Iris pigment epithelial cell (primary cell): ENCODE measurements at places on chromosomes 12 and 14.

DNA sequence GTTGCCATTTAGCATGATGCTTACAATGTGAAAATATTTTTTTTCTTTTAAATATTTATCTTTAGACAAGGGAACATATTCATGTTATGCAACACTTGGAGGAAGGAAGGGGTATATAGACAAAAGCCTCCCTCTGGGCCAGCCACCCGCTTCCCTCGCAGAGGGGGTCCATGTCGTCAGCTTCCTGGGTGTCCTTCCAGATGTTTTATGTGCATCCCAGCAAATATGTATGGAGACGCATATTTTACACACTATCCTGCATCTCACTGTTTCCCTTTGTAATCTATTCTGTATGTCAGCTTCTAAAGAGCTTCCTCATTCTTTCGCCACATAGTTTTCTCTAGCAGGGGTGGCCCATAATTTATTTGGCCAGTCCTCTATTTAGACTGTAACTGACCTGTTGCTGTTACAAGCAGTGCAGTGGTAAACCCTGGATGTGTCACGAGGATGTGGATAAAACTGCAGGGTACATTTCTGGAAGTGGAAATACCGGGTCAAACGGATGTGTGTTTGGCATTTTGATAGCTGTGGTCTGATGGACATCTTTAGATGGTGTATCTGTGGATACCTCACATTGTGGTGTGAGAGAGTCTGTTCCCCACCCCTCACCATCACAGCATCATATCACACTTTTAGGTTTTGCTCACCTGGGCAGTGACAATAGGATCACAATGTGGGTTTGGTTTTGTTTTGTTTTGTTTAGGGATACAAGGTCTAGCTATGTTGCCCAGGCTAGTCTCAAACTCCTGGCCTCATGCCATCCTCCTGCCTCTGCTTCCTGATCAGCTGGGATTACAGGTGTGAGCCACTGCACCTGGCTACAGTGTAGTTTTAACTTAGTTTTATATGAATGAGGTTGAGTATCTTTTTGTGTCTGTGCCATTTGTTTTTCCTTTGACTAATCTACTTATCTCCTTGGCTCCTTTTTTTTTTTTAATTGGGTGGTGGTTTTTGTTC, 31.6 kb downstream of the FAM222A start:
- DNase-seq, result no peak

GRCh38 chr14:61526405-61527312, 168.7 kb upstream of the HIF1A start:
- no peak for DNase-seq

- DNase-seq, result no peak
These were observed 16.3 kb downstream of the ASB2 start for GRCh38 chr14:93960108-93960475.

- DNase-seq, result no peak
These were observed 26.7 kb downstream of the KCNK10 start for GRCh38 chr14:88296351-88296750.

- DNase-seq, result peak; percentile 12
These were observed 353.0 kb downstream of the CCDC91 start for GRCh38 chr12:28543021-28543890.

DNA sequence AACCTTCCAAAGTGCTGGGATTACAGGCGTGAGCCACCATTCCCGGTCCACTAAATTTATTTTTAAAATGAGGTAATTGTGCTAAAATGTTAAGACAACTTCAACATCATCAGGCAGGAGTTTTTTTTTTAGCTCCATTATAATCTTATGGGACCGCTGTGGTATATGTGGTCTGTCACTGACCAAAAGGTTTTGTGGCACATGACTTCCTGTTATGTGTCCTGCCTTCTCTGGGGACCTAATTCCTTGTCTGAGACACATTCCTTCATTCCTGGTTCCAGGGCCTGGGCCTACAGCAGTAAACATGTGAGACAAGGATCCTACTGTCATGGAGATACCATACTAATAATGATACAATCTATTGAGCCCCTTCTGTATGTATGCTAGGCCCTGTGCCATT, 4.9 kb downstream of the TEX52 start:
- DNase-seq, result no peak

GRCh38 chr14:103194256-103195045, 71.2 kb downstream of the TNFAIP2 start:
- DNase-seq, result peak; percentile 85

DNA sequence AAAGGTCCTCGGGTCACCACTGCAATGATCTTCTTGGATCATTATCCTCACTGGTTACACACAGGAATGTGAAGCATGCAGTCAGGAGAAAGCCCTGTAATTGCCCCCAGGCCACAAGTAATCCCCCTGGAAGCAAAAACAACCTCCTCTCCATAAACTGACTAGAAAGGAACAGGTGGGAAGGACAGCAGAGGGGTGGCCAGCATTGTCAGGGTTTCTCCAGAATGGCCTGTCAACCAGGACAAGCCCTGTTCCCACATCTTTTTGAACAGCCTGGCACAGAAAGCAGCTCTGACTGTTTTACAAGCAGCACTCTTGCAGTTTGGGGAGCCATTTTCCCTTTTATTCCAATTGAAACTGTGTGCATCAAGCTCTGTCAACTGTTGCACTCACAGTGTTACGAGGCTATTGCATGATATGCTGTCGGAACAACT, 36.1 kb downstream of the TMCC3 start:
- DNase-seq, result peak; percentile 45

- no peak for DNase-seq
These were observed at the start of gene GMPR2 for GRCh38 chr14:24232645-24233537. Gene GMPR2, plus strand, starts transcription at chr14:24232929. Its CDS starts 325 bp downstream, at chr14:24233254.

DNA sequence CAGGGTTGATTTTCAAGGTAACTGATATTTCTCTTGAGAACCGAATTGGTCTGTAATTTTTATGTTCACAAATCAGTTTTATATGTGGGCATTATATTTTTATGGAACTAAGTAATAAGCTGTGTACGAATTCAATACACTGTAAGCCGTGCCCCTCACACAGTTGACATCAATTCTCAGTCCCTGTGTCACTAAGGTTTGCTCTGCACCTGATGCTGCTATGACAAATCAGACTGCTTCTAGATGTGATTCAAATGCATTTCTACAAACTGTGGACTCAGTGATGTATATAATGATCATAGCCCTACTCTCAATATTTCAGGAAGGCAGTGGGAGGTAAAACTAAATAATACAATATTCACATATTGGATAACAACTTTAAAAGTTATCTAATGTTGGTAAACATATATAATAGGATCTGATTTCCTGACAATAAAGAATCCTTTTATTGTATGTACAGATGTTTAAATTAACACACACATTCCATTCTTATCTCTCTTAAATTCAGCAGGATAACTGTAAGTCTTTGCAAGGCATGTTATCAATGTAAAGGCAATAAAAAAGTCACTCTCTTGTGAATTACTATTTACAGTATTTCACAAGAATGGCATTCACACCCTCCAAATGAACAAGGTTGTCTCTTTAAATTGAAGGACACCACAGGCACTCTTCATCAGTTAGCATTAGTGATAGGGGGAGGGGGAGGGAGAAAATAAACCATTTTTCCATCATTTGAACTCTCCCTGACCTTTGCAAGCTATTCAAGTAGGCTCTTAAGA, 87.2 kb upstream of the SOX5 start:
- no peak for DNase-seq

DNA sequence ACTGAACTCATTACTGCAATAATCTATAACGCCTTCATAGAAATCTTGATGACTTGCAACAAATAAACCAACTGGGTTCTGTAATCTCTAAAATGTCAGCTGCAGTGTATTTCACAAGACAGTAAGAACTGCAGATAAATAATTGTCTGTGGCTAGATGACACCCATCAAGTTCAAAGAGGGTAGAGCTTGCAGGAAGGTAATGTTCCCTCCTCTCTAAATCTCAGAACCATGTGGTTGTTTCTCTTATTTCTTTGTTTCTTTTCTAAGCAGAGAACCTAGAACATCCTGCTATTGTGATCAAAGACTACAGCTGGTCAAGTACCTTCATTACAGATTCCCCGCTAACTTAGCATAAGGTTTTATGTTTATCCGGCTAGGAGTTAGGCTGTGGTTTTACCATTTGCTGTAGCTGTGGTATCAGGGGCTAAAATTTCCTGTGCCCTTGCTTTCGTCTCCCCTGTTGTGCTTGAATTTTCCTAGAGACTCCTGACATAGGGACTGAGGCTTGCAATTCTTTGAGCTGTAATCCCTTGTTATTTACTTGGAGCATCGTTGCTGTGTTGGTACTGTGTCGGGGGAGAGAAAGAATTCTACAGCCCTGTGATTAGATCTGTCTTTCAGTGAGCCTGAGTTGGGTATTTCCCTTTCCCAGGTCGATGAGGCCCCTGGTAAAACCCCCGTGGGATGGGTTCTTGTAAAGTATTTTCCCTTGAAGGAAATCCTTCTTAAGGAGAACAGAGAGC, 253.1 kb upstream of the BTG1 start:
- DNase-seq, result peak; percentile 10

GRCh38 chr14:103556946-103557758, 5.3 kb downstream of the BAG5 start:
- DNase-seq, result no peak

DNA sequence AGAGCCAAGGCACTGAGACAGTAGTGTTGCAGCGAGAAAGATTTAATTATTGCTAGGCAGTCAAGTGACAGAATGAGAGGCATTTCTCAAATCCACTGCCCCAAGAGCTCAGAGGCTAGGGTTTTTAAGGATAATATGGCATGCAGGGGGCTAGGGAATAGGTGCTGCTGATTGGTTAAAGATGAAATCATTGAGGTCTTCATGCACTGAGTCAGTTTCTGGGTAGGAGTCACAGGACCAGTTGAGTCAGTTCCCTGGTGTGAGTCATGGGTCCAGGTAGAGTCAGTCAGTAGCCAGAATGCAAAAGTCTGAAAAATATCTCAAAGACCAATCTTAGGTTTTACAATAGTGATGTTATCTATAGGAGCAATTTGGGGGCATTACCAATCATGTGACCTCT, 323.8 kb downstream of the RGS6 start:
- DNase-seq, result peak; percentile 10

GRCh38 chr12:102769323-102769916, 147.6 kb downstream of the PAH start:
- DNase-seq, result peak; percentile 65

GRCh38 chr12:68772714-68773113, 26.7 kb downstream of the SLC35E3 start:
- no peak for DNase-seq

DNA sequence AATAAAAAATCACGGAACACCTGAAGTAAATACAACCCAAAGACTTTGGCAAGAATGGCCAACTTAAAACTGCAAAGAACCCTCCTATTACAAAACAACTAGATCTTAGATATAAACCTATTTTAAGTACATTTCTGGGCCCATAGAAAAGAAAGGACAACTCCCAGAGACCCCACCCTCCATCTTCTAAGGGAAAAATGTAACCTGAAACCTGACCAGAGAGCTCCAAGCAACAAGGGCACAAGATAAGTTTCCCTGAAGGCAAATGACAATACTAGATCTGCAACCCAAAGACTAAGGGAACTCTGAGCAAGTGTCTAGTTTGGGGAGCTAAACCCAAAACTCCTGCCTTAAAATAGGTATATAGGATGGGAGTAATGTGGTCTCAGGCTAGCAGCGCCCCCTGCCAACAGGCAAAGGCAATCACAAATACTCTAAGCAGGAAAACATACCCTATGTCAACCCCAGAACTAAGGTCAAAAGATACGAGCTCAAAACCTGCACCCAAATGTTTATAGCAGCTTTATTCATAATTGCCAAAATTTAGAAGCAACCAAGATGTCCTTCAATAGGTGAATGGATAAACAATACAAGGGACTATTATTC, 218.9 kb downstream of the ITPR2 start:
- peak; percentile 31 for DNase-seq

DNA sequence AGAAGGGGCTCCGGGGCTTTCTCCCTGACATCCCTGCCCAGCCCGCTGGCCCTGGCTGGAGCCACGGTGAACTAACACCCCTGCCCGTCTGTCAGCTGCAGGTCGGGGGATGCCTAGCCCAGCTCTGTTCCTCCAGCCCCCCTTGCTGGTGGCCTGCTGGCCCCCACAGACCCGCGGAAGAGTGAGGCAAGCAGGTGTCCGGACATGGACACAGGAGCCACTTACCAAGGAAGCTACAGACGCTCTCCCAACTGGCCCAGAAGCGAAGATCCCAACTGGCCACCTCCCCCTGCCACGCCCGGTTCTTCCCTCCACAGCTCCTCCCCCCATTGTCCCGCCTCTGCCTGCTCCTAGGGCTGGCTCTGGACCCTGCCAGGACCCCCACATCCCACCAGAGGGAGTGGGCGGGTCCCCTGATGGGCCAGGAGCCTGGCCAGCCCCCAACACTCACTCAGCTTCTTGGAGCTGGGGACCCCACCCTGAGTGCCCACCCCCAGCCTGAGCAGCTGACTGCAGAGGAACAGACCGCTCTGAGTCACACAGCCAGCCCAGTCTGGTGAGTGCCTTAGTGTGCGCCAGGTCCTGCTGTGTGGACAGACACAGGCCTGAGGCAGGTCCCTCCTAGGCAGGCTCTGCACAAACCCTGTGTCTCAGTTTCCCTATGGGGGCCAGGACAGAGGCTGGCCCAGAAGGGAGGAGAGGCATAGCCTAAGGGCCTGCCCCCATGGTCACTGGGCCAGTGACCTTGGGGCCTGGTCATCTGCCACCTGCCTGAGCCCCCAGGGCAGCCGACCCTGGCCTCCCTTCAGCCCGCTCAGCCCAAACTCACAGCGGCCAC, 7.7 kb downstream of the AHNAK2 start:
- DNase-seq, result peak; percentile 89

- no peak for DNase-seq
These were observed 322.6 kb upstream of the TMEM132C start for GRCh38 chr12:127944211-127944899.

- no peak for DNase-seq
These were observed 47.6 kb downstream of the SH2B3 start for GRCh38 chr12:111453071-111453989.

- no peak for DNase-seq
These were observed 58.3 kb downstream of the CCNK start for GRCh38 chr14:99539491-99539890.

GRCh38 chr12:63090716-63091115, 60.3 kb downstream of the AVPR1A start:
- DNase-seq, result no peak

GRCh38 chr12:69002969-69003368, 70.0 kb upstream of the CPM start:
- no peak for DNase-seq
